NCI-H1694 treated with DMSO at 0.1 percent for 48 hours (cell line): ENCODE measurements at places on chromosomes 1 and 21.

GRCh38 chr1:39675220-39675619 is 3.3 kb upstream of the NT5C1A start:
- no peak for DNase-seq

GRCh38 chr1:21822349-21822748 is 10.3 kb downstream of the LDLRAD2 start:
- DNase-seq = no peak

- no peak for DNase-seq
These were observed 358.9 kb downstream of the DISC1 start for GRCh38 chr1:231985296-231986023.

DNA sequence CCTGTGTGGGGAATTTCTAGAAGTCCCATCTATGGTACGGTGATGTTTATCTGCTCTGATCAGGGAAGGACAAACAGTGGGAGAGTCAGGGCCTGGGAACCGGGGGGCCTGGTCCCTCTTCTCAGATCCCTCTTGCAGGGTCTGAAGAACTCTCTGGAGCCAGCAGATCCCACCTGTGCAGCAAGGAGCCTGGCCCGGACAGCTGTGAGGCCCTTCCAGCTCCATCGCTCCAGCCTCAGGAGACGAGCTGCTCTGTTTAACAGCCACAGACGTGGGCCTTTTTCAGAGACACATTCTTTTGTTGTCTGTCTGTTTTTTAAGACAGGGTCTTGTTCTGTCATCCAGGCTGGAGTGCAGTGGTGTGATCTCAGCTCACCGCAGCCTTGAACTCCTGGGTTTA is 14.5 kb downstream of the C1orf174 start:
- no peak for DNase-seq

DNA sequence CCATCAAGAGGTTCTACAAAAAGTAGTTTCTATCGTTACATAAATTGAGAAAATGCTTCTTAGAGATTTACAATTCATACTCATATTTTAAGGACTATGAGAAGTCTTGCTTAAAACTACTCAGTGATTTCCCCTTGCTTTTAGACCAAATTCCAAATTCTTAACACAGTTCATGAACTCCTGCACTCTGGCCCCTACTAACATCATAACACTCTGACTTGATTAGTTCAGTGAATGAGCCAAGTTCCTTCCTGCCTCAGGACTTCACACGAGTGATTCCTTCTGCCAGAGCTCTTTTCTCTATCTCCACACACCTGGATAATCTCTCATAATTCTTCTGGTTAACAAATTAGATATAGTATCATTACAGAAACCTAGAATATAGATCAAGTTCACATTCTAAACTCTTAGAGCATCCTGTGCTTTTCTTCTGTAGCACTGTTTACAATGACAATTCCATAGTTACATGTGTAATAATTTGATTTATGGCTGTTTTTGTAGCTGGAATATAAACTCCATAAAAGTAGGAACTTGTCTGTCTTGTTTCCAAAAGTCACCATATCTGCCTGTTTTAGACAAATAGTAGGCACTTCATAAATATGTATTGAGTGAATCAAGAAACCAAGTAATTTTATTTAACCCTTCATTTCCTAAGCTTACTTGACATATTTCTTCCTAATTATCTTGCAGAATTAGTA is 59.9 kb downstream of the NUF2 start:
- DNase-seq = no peak

- DNase-seq = no peak
These were observed 8.5 kb upstream of the WDR47 start for GRCh38 chr1:109050228-109050995.

- no peak for DNase-seq
These were observed 171.5 kb upstream of the TMEM51 start for GRCh38 chr1:14982029-14982428.

- no peak for DNase-seq
These were observed 4.0 kb upstream of the S100A3 start for GRCh38 chr1:153553096-153553495.

DNA sequence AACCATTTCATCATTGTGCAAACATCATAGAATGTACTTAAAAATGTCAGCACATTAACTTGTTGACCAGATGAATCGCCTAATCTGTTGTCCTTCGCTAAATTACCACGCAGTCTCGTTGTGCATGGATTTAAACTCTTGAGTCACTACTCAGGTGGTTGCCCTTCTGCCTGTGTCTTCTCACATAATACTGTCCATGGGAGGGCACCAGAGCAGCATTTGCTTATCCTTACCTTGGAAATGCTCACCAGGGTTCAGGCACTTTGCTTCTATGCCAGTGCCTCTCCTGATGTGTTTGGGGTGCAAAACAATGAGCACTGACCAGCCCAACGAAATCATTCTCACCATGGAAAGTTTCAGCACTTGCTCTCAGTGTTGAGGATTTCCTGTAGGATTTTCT is 559.9 kb downstream of the RWDD3 start:
- DNase-seq = peak; percentile 7

DNA sequence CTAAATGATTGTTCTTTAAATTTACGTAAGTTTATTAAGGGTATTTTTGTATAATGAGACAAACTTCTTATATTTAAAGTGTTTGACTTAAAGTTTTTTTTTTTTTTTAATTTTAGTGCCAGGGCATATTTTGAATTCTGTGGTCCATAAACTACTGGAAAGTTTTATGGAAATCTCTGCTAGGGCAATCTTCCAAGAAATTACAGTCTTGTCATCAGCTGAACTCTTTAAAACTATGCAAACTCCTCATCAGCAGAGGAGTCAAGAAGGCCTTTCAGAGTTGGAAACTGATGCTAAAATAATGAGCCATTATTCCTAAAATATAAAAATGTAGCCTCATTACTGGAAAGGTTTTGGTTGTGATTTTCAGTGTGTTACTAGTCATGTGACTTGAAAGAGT is 1201.9 kb downstream of the BRINP3 start:
- DNase-seq = no peak

DNA sequence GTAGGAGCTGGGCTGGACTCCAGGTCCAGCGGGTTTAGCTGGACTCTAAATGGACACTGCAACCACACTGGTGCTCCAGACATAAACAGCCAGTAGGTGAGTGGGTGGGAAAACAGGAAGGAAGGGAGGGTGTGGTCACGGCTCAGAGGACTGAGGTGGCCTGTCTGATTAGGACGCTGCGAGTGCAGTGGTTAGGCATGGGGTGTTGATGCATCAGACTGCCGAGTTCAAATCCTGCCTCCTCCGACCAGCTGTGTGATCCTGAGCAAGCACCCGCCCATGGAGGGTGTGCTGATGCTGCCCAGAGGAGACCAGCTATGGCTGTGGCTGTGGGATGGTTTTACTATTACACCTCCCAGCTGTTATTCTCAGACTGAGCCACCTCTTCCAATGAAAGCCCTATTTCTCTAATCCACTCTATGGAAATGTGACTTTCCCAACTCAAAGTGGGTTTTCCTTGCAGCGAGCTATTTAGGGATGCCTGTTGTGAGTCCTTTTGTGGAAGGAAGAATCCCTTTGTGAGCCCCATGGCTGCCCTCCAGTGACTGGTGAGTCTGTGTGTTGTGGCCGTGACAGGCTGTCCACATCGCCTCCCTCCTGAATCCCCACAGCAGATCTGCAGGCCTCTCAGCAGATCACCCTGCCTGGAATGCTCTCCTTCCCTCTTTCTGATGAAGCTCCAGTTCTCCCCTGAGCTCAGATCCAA is 56.6 kb upstream of the EDN2 start:
- no peak for DNase-seq

DNA sequence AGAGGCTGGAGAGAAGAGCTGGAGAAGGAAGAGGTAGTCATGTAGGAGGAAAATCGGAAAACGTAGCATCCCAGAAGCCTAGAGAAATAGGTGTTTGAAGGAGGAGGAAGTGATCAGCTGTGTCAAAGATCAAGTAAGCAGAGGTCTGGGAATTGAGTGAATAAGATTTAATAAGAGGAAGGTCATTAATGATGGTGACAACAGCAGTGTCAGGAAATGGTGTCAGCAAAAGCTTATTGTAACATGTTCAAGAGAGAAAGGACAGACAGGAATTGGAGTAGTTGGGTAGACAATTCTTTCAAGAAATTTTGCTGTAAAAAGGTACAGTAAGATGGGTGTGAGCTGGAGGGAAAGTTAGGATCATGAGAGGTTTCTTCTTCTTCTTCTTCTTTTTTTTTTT is 41.6 kb upstream of the SLC6A9 start:
- DNase-seq = no peak

GRCh38 chr1:3623441-3624199 is 1.2 kb upstream of the TPRG1L start:
- no peak for DNase-seq

GRCh38 chr1:53459321-53460175 is at the start of gene DMRTB1:
DMRTB1 (plus strand) TSS chr1:53459399; CDS start chr1:53459454, 55 bp downstream.
- no peak for DNase-seq

DNA sequence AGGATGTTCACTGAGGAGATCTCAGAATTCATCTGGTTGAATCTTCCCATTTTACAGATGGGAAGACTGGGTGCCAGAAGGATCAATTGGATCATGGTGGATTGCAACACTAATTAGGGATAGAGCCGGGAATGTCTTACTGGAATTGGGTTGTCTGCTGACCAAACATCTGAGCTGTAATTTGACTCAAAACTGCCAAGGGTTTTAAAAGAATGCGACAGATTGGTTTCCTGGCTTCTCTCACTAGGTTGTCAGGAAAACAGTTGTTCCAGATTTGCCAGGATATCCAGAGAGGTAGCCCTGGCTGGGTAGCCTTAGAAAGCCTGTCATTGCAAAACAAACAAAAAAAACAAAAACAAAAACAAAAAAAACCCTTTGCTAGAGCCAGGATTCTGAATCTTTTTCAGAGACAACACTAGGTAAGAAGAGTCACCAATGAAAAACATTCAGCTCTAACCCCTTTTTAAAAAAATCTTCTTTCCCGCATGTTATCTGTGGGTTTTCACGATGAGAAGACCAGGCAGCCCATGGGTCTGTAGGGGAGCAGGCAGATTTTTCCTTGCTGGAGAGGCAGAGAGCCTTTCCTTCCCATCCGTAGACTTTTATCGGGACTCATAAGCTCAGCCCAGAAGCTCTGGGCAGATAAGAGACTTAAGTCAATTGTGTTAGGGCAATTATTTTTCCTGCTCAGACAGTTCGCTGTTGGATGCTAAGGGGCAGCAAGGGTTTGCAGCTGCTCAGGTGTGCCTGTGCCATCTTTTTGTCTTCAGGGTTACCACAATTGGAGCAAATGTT is 418.9 kb downstream of the PRDM2 start:
- DNase-seq = peak; percentile 3

DNA sequence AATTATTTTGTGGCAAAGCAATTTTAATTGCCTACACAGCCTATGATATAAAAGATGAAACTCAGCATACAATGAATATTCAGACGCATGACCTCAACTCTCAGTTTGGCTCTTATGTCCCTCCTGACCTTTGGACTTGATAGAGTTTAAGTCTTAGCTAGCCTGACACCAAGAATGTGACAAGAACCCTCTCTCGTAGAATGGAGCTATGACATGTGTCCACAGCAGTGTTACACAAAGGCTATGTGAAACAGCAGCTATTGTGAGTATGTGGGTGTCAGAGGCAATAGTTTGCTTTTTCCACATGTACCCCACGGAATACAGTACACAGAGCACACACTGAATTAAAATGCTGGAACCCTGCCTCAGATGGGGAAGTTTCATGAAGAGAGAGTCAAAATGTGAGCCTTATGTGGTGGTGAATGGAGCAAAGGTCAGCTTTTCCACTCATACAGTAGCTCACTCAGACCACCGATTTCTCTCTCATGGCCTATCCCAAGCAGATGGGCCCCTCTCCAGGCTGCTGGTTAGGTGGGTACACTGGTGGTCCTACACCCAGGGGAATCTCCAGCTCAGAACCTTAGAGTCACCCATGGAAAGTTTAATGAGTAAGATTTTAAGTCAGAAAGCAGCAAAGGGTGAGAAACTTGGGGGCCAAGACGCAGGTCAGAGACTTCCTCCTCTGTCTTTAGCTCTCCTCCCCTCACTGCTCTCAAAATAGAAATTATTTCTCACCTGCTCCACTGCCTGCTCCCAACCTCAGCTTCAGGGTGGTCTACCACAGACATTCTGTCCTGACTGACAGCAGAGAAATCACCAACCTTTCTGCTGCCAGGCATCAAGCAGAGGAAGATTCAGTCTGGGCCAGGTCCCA is 10.1 kb upstream of the XCL2 start:
- no peak for DNase-seq

DNA sequence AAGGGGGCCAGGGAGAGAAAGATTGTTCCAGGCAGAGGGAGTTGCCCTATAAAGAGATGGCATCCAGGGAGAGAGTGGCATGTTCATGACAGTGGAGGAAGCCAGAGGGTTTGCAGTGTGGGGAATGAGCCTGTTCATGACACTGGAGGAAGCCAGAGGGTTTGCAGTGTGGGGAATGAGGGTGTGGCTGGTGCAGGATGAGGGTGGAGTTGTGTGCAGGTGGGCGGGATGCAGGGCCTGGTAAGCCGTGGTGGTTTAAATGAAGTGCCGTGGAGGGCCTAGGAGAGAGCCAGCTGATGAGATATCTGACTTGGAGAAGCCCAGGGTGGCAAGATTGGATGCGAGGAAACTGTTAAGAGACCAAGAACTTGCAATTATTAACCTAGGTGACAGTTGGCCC is 131.8 kb downstream of the CAMTA1 start:
- no peak for DNase-seq

DNA sequence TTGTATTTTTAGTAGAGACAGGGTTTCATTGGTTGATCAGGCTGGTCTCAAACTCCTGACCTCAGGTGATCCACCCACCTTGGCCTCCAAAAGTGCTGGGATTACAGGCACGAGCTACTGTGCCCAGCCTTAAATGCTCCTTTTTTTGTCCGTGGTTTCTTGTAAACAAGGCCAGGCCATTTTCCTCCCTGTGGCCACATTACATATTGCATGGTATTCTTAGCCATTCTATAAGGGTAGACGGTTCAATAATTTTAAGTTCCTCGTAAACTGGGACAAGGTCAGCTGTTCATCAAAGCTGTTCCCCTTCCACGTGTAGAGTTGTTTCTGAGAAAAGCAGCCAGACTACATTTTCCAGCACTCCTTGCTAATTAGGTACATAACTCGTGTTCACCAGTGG is 10.3 kb upstream of the LUZP1 start:
- no peak for DNase-seq

DNA sequence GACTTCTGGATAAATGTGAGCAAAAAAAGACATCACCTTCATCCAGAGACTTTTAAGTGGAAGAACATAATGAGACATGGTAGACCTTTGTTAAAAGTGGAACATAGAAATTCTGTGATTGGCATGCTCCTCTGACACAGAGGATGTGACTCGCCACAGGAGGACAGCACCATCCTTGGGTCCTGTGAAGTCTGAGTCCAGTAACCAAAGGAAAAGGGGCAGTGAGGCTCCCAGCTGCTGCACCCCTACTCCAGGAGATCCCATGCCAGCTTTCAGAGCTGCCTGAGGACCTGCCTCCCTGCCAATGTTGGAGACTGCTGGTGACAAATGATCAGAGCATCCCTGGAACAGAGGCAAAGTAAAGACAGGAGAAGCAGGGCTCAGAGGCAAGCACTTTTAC is 136.2 kb downstream of the BRINP2 start:
- no peak for DNase-seq

- no peak for DNase-seq
These were observed 1.7 kb upstream of the ZBTB18 start for GRCh38 chr1:244049162-244050013.

GRCh38 chr1:86464819-86465218 is 3.9 kb upstream of the CLCA1 start:
- DNase-seq = no peak

GRCh38 chr1:33072707-33073106 is 8.2 kb upstream of the AZIN2 start:
- DNase-seq = no peak
